Caco-2 (cell line): ENCODE measurements at places on chromosomes 7 and 10. TPM values are rescaled to one million over a fixed set of nuclear protein-coding genes. Genes with fewer than 3 reads are reported as not detected.
A peak's percentile ranks its signal among the peaks of the same experiment; 100 is the strongest.

SCIN gene
- 0.39 and 0.84 TPM in 2 replicates for total RNA-seq

ACSL5 gene
- 46.6 and 47.9 TPM in 2 replicates for total RNA-seq

SDHAF3 gene
- total RNA-seq, result 13.1 and 16.8 TPM in 2 replicates

GIMAP6 gene
- not detected in 2 replicates for total RNA-seq

IDI1 gene
- 121 and 133 TPM in 2 replicates for total RNA-seq

NPY gene
- not detected in 2 replicates for total RNA-seq

SRI gene
- total RNA-seq, result 93.1 and 103 TPM in 2 replicates

GDF10 gene
- total RNA-seq, result not detected in 2 replicates

GPR15LG gene
- not detected in 2 replicates for total RNA-seq

FXYD4 gene
- not detected in 2 replicates for total RNA-seq

CFAP69 gene
- 4.8 and 7.4 TPM in 2 replicates for total RNA-seq

TMEM213 gene
- total RNA-seq, result not detected in 2 replicates

GRCh38 chr10:123017421-123018165 lies 8.8 kb downstream of the ACADSB start:
- no peaks in the 10 kb centered on the region for H3K4me1 ChIP-seq
- H3K27me3 ChIP-seq, result no peaks in the 10 kb centered on the region
- no peak overlapping the region for H3K27ac ChIP-seq
- H3K4me3 ChIP-seq, result no peak overlapping the region
- H3K36me3 ChIP-seq, result no peaks in the 10 kb centered on the region

DNA sequence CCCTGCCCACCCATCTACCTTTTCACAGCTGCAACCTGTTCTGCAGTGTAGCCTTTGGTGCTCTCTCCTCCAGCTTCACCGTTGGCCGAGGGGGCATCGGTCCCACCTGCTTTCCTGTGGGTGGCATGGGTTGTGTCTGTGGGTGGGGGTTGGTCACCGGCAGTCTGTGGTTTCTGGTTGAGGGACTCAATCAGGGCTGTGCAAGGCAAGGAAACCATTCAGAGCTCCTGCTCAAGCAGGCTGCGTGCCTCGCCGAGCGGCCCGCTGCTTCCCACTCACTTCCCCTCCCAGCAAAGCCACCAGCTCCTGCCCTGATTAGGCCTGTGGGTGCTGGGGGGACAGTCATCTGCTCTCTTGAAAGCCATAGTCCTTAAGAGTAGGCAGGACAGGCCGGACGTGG lies 9.8 kb downstream of the DNAJB12 start:
- DNase-seq, result no peak
- no peak overlapping the region for H3K27ac ChIP-seq
- peaks cover 13% of the 10 kb centered on the region for H3K36me3 ChIP-seq
- H3K4me3 ChIP-seq, result no peak overlapping the region
- no peaks in the 10 kb centered on the region for H3K27me3 ChIP-seq
- H3K4me1 ChIP-seq, result no peaks in the 10 kb centered on the region

- peaks cover 2% of the 10 kb centered on the region for H3K27me3 ChIP-seq
- peaks cover 8% of the 10 kb centered on the region for H3K4me1 ChIP-seq
These were observed 755 bp downstream of the HOXA13 start for GRCh38 chr7:27198871-27199801.

- H3K4me3 ChIP-seq, result no peak overlapping the region
- peaks cover 33% of the 10 kb centered on the region for H3K4me1 ChIP-seq
- no peak for DNase-seq
- no peaks in the 10 kb centered on the region for H3K36me3 ChIP-seq
- H3K27ac ChIP-seq, result no peak overlapping the region
These were observed 85.3 kb upstream of the RPA3 start for GRCh38 chr7:7803715-7804178.

GRCh38 chr10:406976-407375 lies 271.7 kb downstream of the ZMYND11 start:
- no peak for DNase-seq
- H3K27ac ChIP-seq, result no peak overlapping the region
- no peaks in the 10 kb centered on the region; the same call in 1 of the 2 replicates for H3K4me1 ChIP-seq
- H3K36me3 ChIP-seq, result no peaks in the 10 kb centered on the region
- H3K27me3 ChIP-seq, result no peaks in the 10 kb centered on the region

- H3K4me3 ChIP-seq, result no peak overlapping the region
- H3K4me1 ChIP-seq, result no peaks in the 10 kb centered on the region
- H3K27ac ChIP-seq, result no peak overlapping the region
- no peaks in the 10 kb centered on the region for H3K27me3 ChIP-seq
- no peak for DNase-seq
These were observed 316.6 kb upstream of the ANKRD30A start for GRCh38 chr10:36808625-36809362.

DNA sequence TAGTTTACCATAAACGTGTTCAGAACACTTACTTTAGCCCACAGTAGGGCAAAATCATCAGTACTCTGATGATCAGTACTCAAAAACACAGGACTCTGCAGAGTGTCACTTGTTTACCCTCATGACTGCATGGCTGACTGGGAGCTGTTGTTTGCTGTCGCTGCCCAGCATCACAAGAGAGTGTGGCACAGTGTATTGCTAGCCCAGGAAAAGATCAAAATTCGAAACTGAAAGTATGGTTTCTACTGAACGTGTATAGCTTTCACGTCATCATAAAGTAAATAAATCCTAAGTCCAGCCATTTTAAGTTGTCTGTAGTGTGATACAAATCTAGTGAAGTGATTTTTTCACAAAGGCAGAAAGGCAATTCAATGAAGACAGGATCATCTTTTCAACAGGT lies 184.6 kb downstream of the RAMP3 start:
- no peak overlapping the region for H3K27ac ChIP-seq
- H3K27me3 ChIP-seq, result no peaks in the 10 kb centered on the region
- no peak overlapping the region for H3K4me3 ChIP-seq
- DNase-seq, result no peak

DNA sequence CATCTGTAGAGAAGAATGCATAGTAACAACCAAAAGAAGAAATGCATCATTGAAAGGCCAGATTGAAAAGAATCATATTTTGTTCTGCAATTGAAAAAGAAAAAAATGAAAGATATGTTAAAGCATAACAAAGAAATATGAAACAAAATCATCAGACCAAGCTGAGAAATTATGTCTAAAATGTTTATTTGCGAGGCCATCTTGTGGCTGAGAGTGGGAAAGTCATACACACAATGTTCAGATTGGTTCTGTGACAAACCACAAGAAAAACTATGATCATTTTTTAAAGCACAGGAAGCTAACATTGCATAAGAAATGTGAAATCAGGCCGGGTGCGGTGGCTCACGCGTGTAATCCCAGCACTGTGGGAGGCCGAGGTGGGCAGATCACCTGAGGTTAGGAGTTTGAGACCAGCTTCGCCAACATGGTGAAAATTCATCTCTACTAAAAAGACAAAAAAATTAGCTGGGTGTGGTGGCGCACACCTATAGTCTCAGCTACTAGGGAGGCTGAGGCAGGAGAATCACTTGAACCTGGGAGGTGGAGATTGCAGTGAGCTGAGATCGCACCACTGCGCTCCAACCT lies 36.6 kb downstream of the ABCB5 start:
- H3K27ac ChIP-seq, result no peak overlapping the region
- no peaks in the 10 kb centered on the region for H3K36me3 ChIP-seq
- no peak overlapping the region for H3K4me3 ChIP-seq
- H3K4me1 ChIP-seq, result no peaks in the 10 kb centered on the region
- no peak for DNase-seq

- no peaks in the 10 kb centered on the region for H3K36me3 ChIP-seq
- DNase-seq, result no peak
- H3K27me3 ChIP-seq, result no peaks in the 10 kb centered on the region
- H3K27ac ChIP-seq, result no peak overlapping the region
- H3K4me3 ChIP-seq, result no peak overlapping the region
These were observed 327.3 kb downstream of the ADARB2 start for GRCh38 chr10:1410032-1410431.

DNA sequence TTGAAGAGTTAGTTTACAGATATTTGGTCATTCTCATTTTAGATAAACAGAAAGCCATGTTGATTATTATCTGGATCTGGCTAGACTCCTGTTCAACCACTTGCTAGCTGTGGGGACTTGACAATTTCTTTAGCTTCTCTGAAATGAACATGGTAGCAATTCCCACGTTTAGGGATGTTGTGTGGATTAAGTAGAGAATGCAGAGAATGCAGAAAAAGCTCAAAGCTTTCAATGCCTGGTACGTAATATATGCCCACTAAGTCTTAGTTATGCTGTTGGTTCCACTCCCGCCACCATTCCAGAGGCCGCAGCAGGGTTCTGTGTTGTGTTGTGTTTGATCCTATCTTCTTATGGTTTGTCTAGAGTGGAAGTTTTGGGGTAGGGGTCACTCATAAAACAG lies 39.2 kb upstream of the RPA3 start:
- H3K36me3 ChIP-seq, result no peaks in the 10 kb centered on the region
- DNase-seq, result no peak
- no peak overlapping the region for H3K27ac ChIP-seq

DNA sequence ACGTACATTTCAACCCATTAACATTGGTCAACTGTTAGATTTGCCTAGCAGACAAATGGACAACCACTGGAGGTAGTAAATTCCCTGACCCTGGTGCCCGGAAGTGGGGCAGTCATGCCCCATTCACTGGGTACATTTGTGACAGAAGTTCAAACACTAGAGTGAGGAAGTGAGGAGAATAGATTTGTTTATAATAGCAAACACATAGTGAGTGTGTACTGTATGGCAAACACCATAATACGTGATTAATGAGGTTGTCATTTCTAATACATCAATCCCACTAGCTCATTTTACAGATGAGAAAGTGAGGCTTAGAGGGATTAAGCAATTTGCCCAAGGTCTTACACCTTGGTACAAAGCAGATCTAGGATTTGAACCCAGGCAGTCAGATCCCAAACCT lies 181.9 kb upstream of the MKLN1 start:
- H3K27me3 ChIP-seq, result no peaks in the 10 kb centered on the region
- no peak overlapping the region for H3K27ac ChIP-seq
- H3K36me3 ChIP-seq, result no peaks in the 10 kb centered on the region
- H3K4me3 ChIP-seq, result no peak overlapping the region
- no peaks in the 10 kb centered on the region for H3K4me1 ChIP-seq

GRCh38 chr10:120998251-120998650 lies 147.1 kb downstream of the WDR11 start:
- H3K4me1 ChIP-seq, result peaks cover 5% of the 10 kb centered on the region; the same call in 1 of the 2 replicates
- H3K27ac ChIP-seq, result no peak overlapping the region
- H3K36me3 ChIP-seq, result no peaks in the 10 kb centered on the region

- DNase-seq, result no peak
- H3K36me3 ChIP-seq, result no peaks in the 10 kb centered on the region
- H3K4me1 ChIP-seq, result no peaks in the 10 kb centered on the region
These were observed 82.2 kb downstream of the FZD1 start for GRCh38 chr7:91346426-91346825.

GRCh38 chr7:136114966-136115762 lies 138.0 kb upstream of the MTPN start:
- no peak overlapping the region for H3K27ac ChIP-seq
- H3K4me1 ChIP-seq, result no peaks in the 10 kb centered on the region
- H3K36me3 ChIP-seq, result no peaks in the 10 kb centered on the region
- DNase-seq, result peak; percentile 57
- H3K27me3 ChIP-seq, result no peaks in the 10 kb centered on the region

DNA sequence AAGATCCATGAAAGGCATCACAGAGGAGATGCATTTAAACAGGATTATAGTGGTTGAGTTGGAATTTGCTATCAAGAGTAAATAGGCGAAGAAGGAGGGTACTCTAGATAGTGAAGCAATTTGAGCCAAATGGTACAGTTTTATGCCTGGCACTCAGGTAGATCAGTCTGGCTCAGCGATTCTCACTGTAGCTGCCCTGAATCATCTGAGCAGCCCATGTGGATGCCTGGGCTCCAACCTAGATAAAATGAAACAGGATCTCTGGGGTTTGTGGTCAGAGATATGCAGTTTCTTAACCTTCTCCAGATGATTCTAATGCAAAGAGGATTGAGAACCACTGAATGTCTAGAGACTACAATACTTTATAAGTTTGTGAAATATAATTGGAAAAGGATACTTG lies 282.0 kb upstream of the FZD1 start:
- H3K27ac ChIP-seq, result no peak overlapping the region
- no peak overlapping the region for H3K4me3 ChIP-seq
- H3K27me3 ChIP-seq, result no peaks in the 10 kb centered on the region
- no peaks in the 10 kb centered on the region for H3K36me3 ChIP-seq
- H3K4me1 ChIP-seq, result no peaks in the 10 kb centered on the region
- DNase-seq, result no peak

- peak; percentile 74 for DNase-seq
- H3K4me3 ChIP-seq, result peak overlapping the region; percentile 6; the same call in 1 of the 2 replicates
- peak overlapping the region; percentile 17 for H3K27ac ChIP-seq
These were observed 116.7 kb downstream of the REEP3 start for GRCh38 chr10:63637901-63638327.

DNA sequence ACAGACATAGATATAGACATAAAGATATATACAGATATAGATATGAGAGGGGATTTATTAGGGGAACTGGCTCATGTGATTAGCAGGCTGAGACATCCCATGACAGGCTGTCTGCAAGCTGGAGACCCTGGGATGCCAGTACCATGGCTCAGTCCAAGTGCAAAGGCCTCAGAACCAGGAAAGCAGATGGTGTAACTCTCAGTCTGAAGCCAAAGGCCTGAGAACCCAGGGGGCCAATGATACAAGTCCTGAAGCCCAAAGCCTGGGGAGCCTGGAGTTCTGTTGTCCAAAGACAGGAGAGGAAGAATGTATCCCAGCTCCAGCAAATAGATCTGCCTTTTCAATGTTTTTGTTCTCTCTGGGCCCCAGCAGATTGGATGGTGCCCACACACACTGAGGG lies 5.5 kb downstream of the NCOA4 start:
- H3K4me1 ChIP-seq, result peaks cover 36% of the 10 kb centered on the region
- no peak for DNase-seq
- no peak overlapping the region for H3K4me3 ChIP-seq
- H3K27ac ChIP-seq, result no peak overlapping the region
- no peaks in the 10 kb centered on the region for H3K27me3 ChIP-seq
- 0 out of 2 replicates have a peak, but pooled peaks cover 3% of the 10 kb centered on the region for H3K36me3 ChIP-seq

DNA sequence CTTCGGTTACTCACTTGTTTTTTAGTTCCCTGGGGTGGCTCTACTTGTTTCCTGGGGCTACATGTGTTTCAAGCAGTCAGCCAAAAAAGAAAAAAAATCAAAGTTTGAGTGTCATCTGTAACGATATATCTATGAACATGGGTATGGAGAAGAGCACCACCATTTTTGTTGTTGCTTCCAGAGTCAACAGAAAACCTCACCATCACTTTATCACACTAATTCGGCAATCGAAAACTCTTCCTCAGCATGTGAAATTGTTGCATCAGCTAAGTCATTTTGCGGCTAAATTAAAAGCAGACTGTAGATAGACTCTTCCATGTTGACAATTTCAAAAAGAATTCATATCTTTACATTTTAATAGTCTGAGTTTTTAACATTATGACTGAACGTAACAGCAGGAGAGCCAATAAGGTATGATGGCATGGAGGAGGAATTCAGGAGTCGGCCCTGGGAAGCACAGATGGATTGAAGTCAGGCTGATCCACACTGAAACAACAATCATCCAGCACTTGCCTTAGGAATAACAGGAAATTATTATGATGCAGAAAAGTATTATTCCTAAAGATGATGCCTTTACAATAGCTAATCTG lies 455.7 kb upstream of the KLF6 start:
- no peaks in the 10 kb centered on the region for H3K27me3 ChIP-seq
- H3K4me1 ChIP-seq, result peaks cover 6% of the 10 kb centered on the region; the same call in 1 of the 2 replicates
- no peak overlapping the region for H3K4me3 ChIP-seq
- no peak for DNase-seq
- H3K27ac ChIP-seq, result no peak overlapping the region
- H3K36me3 ChIP-seq, result no peaks in the 10 kb centered on the region

GRCh38 chr7:141203177-141203576 lies 129.3 kb downstream of the TMEM178B start:
- H3K27ac ChIP-seq, result no peak overlapping the region
- H3K36me3 ChIP-seq, result no peaks in the 10 kb centered on the region
- peaks cover 1% of the 10 kb centered on the region; the same call in 1 of the 2 replicates for H3K27me3 ChIP-seq

GRCh38 chr7:121433775-121434174 lies 37.7 kb upstream of the FAM3C start:
- no peak for DNase-seq
- H3K27me3 ChIP-seq, result no peaks in the 10 kb centered on the region
- peaks cover 43% of the 10 kb centered on the region for H3K4me1 ChIP-seq
